ENCODE measurements at places on chromosomes 1 and 21. TPM values are rescaled to one million over a fixed set of nuclear protein-coding genes. Genes with fewer than 3 reads are reported as not detected.

HPCA gene
- not detected for polyA plus RNA-seq

VTCN1 gene
- polyA plus RNA-seq = not detected

DNA sequence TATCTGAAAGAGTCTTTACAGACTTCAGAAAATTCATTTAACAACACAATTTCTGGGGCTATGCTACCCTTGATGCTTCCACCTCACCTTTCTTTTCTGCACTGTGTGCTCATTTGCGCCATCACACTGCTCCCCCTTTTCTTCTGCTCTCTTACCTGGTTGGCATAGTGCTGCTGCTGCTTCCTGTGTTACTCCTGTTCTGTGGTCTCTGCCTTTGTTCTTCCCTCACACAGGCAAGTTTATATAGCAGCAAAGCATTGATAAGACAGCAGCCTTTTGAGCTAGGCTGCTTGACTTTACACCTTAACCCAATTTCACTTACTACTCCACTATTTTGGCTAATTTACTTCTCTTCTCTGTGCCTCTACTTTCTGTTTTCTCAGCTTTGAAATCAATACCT, 18.3 kb downstream of the SGIP1 start:
- no peak for DNase-seq

GRCh38 chr21:27953340-27954045, 986.6 kb upstream of the ADAMTS5 start:
- no peak for DNase-seq

GRCh38 chr1:185603158-185603557, 131.0 kb upstream of the HMCN1 start:
- no peak for DNase-seq

Data from BJ (cell line).